Thymus (tissue), 14 donors: ENCODE measurements at places on chromosomes 4 and X.

- DNase-seq: no peak
Observed at GRCh38 chr4:80781431-80781830, 249.1 kb upstream of the BMP3 start.

GRCh38 chrX:109382332-109382731 is 99.6 kb downstream of the GUCY2F start:
- DNase-seq: no peak

DNA sequence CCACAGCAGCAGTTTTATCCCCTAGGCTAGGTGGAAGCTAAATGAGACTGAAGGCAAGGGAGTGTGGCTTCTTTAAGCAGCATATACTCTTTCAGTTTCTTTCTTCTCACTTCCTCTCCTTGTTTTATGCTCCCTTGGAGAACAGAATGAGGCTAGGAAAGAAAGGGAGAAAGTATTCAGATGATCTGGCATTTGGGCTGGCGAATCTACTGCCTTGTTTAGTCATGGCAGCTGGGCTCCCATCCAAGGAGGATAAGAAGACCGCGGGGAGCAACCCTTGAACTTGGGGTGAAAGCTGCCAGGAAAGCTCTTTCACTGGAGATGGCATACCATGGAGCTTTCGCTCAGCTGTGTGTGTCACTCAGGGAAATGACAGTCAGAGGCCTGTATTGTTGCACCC is 72.1 kb downstream of the ARHGEF38 start:
- no peak for DNase-seq

DNA sequence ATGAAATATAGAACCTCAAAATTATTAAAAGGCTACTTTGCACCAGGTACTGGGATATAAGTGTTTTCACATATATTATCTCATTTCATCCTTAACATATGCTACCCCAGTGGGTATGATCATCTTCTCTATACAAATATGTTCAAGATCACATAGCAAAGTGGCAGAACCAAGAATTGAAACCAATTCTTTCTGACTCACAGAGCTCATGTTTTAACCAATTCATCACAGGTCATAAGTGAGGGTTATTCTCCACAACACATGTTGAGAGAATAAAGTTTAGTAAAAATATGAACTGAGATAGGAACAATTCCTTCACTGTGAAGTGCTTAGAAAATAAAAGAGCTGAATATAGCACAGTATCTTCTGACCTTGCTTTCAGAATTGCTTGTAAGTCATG is 442.9 kb upstream of the RASGEF1B start:
- no peak for DNase-seq

DNA sequence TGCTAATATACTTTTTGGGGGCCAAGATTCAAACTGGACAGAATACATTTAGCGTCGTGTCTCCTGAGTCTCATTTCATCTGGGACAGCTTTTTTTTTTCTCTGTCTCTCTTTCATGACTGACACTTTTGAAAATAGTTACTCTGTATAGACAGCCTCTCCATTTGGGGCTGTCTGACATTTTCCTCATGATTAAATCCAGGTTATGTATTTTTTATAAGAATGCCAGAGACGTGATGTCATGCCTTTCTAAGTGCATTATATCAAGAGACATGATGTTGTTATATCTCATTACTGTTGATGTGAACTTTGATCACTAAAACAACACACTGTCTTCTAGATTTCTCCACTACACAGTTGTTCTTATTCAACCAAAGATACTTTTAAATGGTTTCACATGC is 199.0 kb downstream of the BANK1 start:
- no peak for DNase-seq

DNA sequence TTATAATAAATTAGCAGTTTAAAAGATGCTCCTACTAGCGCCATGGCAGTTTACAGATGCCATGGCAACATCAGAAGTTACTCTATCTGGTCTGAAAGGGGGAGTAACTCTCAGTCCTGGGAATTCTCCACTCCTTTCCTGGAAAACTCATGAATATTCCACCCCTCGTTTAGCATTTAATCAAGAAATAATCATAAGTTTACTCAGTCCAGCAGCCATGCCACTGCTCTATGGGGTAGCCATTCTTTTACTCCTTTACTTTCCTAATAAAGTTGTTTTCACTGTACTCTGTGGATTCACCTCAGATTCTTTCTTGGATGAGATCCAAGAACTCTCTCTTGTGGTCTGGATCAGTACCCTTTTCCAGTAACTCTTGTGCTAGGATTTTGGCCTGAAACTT is 52.3 kb downstream of the GUCY1B1 start:
- no peak for DNase-seq

DNA sequence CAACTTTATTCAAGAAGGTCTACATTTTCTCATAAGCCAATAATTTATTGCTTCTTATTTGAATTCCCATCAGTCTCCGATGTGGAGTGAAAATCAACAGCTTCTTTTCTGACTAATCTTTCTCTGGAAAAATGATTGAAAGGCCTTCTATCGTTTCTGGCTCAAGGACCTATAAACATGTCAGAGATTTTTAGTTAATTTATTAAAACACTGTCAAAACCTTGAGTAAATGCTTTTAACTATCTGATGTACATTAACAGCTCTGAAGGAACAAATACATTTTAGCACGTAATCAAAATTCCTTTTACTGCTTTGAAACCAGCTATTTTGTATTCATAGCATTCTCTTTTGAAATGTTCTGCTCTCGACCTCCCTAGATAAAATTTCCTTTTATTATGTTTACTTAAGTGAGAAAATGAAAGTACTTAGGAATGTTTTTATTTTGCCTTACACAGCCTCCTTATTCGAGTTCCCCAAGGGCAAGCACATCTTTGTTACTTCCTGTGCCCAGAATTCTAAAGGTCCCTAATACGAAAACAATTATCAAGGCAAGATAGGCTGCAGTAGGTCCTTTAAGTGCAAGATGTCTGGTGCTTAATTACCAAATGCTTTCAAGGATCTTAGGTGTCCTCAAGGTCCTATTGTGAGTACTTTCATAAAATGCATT is 3.1 kb upstream of the ZFX start:
- DNase-seq: no peak

DNA sequence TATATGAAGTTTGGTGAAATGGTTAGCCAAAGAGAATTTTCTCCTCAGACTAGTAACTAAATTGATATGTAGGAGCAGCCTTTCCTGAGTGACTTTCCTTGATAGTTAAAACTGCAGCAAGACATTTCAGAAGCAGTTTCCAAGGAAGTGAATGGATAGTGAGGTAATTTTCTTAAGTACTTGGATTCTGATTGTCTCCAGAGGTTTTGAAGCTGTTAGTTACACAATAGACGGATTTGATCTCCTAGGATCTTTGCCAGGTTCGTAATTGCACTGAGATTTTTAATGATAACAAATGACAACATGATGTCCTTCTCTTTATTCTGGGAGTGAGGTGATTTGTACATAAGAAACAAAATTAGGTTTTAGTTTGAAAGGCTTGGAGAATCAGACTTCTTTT is 29.2 kb downstream of the PRRG1 start:
- DNase-seq: no peak
